Right cardiac atrium (tissue), 5 donors: ENCODE measurements at places on chromosomes 2 and 18. TPM values are rescaled to one million over a fixed set of nuclear protein-coding genes. Genes with fewer than 3 reads are reported as not detected.

- DNase-seq: no peak
Observed at GRCh38 chr2:171316755-171317337, 116.9 kb downstream of the METTL8 start.

GRCh38 chr2:12194968-12195367 lies 448.5 kb downstream of the LPIN1 start:
- DNase-seq: no peak

- no peak for DNase-seq
Observed at GRCh38 chr2:134410006-134410405, 156.1 kb downstream of the MGAT5 start.

DNA sequence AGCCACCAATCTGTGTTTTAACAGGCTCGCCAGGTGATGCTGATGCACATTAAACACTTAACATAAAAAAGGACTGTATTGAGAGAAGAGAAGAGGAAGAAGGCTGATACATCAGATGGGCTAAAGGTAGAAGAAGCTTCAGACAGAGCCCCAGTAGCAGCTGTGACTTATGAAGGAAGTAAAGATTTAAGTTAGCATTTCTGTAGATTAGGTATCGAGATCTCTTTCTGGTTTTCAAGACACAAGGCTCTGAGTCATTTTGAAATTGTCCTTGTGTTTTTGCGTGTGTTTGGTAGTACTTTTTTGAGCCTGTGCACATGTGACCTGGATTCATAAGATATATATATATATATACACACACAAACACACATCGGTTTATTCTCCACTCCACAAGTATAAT lies 40.6 kb upstream of the GCFC2 start:
- no peak for DNase-seq

- no peak for DNase-seq
Observed at GRCh38 chr2:28764909-28765711, 13.5 kb downstream of the PPP1CB start.

GRCh38 chr2:63369146-63369545 lies 219.1 kb downstream of the WDPCP start:
- no peak for DNase-seq

DNA sequence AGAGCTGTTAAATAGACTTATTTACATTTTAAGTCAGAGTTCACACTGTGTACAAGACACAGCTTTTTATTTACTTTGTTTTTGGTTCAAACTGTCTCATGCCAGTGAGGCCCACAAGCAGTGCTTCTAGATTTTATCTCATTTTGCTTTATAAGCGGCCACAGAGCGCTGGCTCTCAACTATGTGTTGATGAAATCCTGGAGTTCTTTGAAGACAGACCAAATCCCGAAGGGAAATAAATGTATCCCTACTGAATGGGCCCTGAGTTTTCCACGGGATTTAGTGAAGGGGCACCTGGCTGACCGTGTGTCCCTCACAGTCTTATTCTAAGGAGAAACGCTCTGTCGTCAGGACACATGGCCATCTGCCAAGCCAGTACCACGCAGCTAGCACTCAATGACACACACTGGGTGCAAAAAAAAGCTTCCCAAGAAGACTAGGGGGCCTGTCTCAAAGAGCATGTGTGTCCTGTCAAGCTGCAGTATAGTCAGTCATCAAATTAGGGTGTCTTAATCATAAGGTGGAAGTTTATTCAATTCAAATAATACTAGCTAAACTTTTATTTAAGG lies 23.4 kb downstream of the LYPD1 start:
- no peak for DNase-seq

GRCh38 chr2:10879624-10880585 lies 31.8 kb upstream of the KCNF1 start:
- no peak for DNase-seq

GRCh38 chr18:9436206-9436929 lies 38.9 kb upstream of the RALBP1 start:
- no peak for DNase-seq

- no peak for DNase-seq
Observed at GRCh38 chr2:10256515-10257031, 46.1 kb upstream of the HPCAL1 start.

DNA sequence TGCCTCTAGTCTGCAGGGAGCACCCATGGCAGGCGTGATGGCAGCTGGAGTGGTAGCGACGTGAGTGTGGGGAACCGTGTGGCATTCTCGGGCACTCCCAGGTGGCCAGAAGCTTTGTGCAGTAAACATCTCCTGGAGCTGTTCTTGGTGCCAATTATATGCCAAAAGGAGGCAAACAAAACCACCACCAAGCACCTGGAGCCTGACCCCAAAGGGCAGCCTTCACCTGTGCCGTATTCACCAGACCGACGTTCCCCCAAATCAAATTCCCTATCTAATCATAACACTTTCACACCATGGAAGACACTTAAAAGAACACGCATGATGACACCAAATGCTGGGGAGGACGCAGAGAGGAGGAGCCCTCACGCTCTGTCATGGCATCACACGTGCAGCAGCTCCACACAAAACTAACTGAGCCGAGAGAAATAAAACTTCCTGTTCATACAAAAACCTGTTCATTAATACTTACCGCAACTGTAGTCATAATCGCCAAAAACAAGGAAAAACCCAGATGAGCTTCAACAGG lies 123.6 kb downstream of the EIPR1 start:
- no peak for DNase-seq

- no peak for DNase-seq
Observed at GRCh38 chr2:217614498-217614897, 388.3 kb downstream of the TNS1 start.

DNA sequence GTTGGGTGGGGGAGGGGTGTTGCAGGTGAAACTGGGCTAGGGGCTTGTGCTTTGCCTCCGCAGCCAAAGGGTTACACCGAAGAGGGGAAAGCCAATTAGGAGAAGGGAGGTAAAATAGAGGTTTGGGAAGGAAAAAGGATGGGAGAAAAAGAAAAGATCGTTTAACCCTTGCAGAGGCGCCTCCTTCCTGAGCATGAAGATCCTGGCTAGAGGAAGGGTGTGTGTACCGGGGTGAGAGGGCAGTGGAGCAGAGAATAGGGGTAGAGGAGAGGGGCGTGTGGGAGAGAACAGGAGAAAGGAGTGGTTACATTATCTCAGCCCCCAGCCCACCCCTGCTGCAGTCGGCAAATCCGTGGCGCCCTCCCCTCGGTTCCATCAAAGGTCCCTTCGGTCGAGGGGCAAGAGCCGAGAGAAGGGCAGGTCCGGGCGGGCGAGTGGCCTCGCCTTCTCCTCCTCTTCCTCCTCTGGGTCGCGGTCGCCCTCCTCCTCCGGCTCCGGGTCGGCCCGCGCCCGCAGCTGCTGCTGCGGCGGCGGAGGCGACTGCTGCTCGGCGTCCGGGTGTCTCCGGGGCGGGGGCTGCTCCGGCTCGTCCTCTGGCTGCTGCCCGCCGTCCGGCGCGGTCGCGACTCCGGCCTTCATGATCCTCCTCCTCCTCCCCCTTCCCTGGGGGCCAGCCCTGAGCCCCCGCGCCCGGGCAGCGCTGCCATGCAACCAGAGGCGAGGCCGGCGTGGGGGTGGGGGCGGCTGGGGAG lies 1.1 kb downstream of the MARCHF4 start:
- peak; percentile 51 for DNase-seq

- DNase-seq: no peak
Observed at GRCh38 chr2:66895206-66895605, 460.3 kb downstream of the MEIS1 start.

- DNase-seq: no peak
Observed at GRCh38 chr2:45329045-45329677, 281.9 kb downstream of the SRBD1 start.

- no peak for DNase-seq
Observed at GRCh38 chr2:222903234-222904220, 42.7 kb downstream of the ACSL3 start.

- DNase-seq: no peak
Observed at GRCh38 chr18:4758980-4759379, 303.9 kb upstream of the DLGAP1 start.

GRCh38 chr2:157559061-157559460 lies 69.6 kb downstream of the ACVR1C start:
- DNase-seq: no peak

DNA sequence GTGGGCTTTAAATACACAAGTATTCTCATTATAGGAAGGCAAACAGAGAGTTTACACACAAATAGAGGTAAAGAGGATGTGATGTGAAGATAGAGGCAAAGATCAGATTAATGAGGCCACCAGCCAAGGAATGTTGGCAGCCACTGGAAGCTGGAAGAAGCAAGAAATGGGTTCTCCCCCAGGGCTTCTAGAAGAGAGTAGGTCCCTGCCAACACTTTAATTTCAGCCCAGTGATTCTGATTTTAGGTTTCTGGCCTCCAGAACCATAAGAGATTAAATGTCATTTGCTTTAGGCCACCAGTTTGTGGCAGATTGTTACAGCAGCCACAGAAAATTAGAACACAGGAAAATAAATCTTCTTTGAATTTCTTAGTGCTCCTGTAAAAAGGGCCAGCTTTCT lies 916.7 kb downstream of the CPS1 start:
- no peak for DNase-seq

DNA sequence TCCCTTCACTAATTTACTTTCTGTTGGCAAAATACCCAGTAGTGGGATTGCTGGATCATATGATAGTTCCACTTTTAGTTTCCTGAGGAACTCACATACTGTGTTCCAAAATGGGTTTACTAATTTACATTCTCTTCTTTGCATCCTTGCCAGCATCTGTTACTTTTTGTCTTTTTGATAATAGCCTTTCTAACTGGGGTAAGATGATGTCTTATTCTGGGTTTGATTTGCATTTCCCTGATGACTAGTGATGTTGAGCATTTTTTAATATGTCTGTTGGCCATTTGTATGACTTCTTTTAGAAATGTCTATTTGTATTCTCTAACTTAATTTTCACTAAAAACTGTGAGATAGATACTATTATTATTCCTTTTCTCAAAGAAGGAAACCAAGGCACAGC lies 411.7 kb downstream of the SOCS6 start:
- DNase-seq: no peak

DNA sequence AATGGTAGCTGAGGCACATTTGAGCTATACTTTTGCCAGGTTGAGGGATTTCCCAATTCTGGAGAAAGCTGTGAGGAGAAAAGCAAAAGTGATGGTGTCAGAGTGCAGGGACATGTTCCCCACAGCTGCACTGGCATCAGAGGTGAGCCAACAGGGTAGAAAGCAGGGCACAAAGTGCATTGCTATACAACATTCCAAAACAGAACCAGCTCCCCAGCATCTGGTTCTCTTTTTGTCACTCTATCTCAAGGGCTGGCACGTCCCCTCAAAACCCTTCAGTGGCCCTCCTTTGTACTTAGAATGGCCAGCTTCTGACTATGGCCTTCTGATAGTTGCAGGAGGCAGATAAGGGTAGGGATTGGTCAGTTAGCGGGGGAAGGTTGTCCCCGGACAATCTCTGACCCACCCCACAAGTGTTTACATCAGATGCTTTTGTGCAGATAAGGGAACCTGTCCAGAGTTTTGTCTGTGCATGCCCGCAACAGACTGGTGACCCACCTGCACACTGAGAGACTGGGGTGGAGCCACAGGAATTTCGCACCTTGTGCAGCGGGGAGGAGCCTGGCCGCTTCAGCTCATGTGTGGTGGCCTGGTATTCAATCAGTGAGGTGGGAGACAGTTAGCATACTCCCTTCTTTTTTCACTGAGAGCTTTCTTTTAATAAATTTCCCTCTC lies 31.0 kb upstream of the TMEM17 start:
- no peak for DNase-seq

DNA sequence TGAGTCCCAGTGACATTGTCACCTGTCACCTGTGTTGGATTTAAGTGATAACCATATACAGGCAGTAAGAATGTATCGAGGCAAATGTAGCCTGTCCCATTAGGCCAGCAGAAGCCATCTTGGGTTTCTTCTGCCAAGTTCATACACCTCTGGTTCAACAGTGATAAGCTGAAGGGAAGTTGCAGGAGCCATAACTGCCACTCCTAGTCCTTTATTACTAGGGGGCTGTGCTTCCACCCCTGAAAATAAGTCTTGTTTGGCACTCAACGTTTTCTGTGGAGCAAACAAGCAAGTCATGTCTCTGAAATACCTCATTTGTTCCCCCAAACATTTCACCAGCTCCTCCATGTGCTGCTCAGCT lies 58.1 kb upstream of the ALPP start:
- no peak for DNase-seq

GRCh38 chr2:127486247-127487058 lies 39.8 kb downstream of the IWS1 start:
- DNase-seq: no peak

- DNase-seq: no peak
Observed at GRCh38 chr2:123128951-123129350, 896.1 kb upstream of the CNTNAP5 start.

Gene COL5A2
- total RNA-seq: 25.7 TPM

Gene DNER
- 41.1 TPM for total RNA-seq

Gene ITGA4
- 2.2 TPM for total RNA-seq

Gene KDSR
- total RNA-seq: 49.7 TPM

Gene SAG
- total RNA-seq: not detected

Gene LIPG
- 0.26 TPM for total RNA-seq

Gene GAD1
- total RNA-seq: not detected

Gene CDCA7
- total RNA-seq: 0.33 TPM
